NCI-H1092 treated with DMSO at 0.1 percent for 48 hours (cell line): ENCODE measurements at places on chromosomes 7 and 10.

- no peak for DNase-seq
Observed at GRCh38 chr10:1461016-1461415, 276.3 kb downstream of the ADARB2 start.

DNA sequence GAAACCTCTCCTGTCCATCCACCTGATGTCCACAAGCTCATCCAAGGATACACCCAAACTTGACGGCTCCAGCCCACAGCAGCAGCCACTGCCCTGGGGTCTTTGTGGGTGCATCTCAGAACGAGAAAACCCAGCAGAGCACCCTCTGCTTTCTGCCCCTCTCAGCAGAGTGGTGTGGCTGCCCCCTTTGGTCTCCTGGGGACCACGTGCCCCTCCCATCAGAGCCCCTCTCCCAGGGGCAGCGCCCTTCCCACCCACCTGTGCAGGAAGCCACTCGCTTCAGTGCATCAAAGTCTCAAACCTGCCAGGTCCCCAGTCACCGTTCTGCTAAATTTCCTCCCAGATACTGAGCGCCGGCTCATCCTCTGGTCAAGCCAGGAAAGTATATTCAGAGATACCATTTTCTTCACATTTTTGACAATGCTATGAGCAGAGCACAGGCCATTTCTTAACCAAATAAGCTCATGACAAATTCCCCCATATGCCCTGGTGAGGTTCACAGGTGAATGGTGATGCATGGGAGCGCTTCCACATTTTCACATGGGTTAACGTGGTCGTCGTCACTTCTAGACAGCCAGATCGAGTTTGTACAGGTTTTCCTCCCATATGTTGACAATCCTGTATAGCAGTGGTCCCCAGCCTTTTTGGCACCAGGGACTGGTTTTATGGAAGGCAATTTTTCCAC, 32.4 kb downstream of the CAMK2B start:
- DNase-seq = no peak

DNA sequence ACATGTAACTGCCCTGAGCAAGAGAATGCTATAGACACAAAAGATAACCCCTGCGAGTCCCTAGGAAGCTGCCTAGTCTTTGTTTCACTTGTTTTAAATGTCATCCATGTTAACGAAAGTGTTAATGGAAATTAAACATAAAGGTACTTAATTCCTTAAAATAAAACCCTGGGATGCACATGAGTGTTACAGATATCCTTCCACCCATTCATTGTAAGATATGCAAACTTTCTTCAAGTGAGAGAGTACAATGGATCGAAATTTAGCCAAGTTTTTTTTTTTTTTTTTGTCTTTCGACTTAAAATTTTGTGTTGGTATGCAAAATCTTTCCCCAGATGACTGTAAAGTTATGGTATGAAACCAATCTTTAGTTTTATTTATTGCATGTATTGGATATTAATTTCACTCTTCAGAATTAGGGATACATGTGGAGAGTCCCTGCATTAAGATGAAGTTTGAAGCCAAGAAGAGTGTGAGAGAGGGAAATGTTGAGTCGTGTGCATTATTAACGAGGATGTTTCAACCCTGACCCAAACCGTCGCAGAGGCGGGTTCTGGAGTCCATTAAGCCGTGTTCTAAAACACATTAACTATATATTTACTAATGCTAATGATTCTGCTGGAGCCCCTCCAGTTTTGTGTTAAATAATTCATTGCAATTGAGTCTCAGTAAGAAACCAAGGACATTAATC, 1.6 kb downstream of the CDK14 start:
- peak; percentile 37 for DNase-seq

- DNase-seq = no peak
Observed at GRCh38 chr7:139345042-139345441, 3.9 kb downstream of the FMC1 start.
